ENCODE measurements at places on chromosomes 7 and 10.

- no peak for DNase-seq
These were observed 3.8 kb downstream of the KAZALD1 start for GRCh38 chr10:101065481-101066145.

- DNase-seq, result no peak
These were observed 15.4 kb downstream of the AQP1 start for GRCh38 chr7:30927040-30927439.

- DNase-seq, result no peak
These were observed 94.7 kb downstream of the WDR11 start for GRCh38 chr10:120945801-120946302.

GRCh38 chr10:24721229-24722106, 2.2 kb downstream of the ARHGAP21 start:
- no peak for DNase-seq

DNA sequence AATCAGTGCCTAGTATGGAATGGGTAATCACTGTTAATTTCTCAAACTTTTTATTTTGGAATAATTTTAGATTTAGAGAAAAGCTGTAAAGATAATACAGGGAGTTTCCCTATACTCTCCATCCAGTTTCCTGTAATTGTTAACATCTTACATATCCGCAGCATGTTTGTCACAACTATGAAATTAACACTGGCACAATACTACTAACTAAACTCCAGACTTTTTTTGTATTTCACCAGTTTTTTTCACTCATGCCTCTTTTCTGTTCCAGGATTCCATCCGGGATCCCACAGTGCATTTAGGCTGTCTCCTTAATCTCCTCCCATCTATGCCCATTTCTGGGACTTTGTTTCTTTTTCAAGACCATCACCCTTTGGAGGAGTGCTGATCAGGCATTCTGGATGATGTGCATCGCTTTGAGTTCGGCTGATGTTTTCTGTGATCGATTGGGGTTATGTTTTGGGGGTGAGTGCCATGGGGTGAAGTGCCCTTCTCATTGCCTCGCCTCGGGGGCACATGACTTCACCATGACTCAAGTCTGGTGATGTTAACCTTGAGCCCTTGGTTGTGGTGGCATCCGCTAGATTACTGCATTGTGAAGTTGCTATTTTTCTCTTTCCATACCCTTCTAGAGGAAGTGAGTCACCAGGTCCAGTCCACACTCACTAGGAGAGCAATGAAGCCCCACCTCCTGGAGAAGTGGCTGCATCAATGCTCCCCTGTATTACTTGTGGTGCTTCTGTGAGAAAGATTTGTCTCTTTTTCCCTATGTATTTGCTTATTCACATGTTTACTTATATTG, 43.9 kb upstream of the GRB10 start:
- DNase-seq, result no peak

GRCh38 chr7:41507686-41508268, 195.1 kb downstream of the INHBA start:
- DNase-seq, result no peak

DNA sequence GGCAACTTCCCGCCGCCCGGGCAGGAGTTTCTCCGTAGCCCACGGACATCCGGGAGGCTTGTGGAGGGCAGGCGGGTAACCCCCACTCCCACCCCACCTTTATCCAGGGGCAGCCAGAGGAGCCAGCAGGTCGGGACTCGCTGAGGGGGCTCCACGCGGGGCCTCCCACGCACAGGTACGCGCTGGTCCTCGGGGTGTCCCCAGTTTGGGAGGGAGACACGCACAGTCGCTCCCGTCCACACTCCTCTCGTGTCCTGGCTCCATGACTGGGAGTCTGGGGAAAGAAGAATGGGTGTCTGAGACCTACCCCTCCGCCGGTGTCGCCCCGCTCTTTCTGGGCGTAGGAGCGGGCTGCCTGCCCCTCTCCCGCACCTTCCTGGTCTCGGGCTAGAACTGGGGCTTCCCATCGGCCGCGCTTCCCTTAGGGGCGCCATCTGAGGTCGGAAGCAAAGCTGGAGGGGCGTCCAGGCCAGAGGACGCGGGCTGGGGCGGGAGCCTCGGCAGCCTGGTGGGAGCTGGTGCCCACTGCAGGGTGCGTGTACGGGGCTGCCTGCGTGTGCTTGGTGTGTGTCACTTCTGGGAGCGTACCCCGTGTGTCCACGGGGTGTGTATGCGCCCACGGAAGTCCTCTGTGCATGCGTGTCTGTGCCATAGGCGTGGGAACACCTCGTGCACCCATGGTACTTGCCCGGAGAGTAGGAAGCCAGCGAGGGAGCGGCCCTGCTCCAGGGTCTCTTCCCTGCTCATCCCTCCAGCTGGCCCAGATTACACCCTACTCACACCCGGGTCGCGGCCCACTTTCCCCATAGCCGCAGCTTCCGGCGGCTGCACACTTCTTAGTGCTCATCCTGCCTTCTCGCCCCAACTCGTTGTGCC, 73.0 kb upstream of the LEP start:
- DNase-seq, result no peak

- no peak for DNase-seq
These were observed 504.4 kb downstream of the LRMDA start for GRCh38 chr10:75935650-75936400.

DNA sequence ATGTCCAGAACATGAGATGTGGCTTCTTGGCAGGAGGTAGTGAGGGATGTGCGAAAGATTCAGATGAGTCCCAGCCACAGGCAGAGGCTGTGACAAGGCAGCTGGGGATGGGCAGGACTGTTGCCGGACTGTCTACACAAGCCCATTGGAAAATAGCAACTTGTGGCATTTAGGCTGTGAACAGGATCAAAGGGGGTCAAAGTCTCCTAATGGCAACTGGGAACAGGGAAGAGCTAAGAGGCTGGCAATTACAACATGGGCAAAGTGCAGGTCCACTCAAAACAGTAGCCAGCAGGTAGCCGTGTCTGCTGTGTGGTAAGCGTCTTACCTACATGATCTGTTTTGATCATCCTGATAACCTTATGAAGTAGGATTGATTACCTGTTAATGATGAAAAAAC, 254.2 kb upstream of the ZNF32 start:
- DNase-seq, result no peak

DNA sequence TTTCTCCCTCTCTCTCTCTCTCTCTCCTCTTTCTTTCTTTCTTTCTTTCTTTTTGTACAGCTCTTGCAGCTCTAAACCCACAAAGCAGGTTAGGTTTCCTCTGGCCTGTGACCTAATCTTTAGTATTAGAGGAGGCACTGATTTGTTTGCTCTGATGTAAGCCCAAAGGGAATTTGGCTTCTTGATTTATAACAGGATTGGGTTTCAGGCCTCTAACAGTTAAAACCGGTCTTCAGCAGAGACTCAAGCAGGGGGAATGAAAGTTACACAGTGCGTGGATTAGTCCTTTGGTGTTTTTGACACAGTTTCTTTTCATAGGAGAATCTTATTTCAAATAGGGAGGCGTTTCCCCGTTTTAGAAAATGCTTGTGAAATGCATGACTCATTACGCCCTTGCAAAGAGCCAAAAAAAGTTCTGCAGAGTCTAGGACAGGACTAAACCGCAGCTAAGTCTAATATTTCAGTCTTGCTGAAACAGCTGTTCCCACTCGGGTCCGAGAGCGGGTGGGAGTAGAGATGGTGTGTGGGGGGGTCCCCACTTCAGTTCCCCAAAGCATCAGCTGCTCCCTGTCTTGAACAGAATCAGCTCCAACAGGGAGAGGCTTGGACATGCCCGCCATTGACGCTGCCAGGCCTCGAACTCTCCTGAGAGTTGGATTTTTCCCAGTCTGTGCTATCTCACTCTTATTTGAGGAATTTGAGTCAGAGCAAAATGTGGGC, 296.5 kb upstream of the PITRM1 start:
- DNase-seq, result no peak

DNA sequence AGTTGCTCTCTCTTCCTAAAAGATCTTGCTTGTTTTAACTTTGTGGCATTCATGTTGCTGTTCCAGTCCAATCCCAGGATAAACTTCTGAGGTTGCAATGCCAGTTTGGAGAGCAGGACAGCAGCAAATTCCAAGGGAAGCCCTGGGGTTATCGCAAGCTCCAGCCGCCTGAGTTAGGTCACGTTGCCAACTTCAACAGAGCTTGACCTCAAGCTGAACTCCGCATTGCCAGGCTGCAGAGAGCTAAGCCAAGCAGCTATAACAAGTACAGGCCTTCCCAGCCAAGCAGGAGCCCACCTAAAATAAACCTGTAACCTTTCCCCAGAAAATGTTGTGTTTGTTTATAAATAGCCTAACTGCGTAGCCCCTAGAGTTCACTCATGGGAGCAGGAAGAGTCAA, 138.9 kb upstream of the LYZL1 start:
- no peak for DNase-seq

- DNase-seq, result no peak
These were observed 37.8 kb downstream of the DKK1 start for GRCh38 chr10:52351914-52352330.

DNA sequence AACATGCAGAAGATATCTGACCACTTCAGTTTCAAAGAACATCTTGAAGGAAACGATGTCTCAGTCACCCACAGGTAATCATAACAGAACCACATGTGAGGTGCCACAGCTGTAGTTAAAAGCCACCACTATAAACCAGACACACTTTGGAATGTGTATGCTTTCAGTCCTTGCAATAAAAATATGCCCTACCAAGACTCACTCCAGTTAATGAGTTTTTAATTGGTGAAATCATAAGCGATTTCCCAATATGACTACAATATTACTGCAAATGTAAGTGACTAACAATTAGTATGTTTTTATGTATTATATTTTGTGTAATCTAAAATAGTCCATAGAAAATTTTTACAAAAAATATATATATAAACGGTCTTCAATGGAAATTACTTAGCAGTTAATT, 428.2 kb downstream of the PARD3 start:
- no peak for DNase-seq

GRCh38 chr10:113621799-113622198, 42.0 kb downstream of the NRAP start:
- DNase-seq, result no peak

DNA sequence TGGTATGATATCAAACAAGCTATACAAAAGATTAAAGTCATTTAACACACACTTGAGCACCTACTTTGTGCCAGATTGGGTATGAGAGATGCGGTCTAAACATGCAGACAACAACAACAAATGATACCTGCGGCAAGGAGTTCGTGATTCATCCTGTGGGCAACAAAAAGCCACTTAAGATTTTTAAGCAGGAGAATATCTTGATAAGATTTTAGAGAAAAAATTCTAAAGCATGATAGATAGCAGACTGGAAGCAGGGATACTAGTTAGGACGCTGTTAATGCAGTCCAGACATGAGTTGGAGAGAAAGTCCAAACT, 1.6 kb upstream of the KBTBD2 start:
- no peak for DNase-seq

DNA sequence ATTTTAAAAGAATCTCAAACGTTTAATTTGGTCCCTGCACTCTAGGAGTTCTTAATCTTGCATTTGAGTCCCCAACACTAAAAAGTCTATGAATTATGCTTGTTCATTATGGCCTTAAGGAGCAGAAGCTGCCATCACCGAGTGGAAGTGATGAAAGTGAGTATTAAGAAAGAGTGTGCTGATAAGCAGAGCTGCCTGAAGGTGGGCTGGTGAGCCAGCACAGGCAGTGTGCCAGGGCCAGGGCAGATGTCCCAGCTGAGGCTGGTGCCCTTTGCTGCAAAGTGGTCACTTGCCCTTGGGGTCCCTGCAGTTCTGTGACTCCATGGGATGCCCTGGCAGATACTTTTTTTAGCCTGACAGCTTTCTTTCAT, 72.9 kb upstream of the LOXL4 start:
- no peak for DNase-seq

DNA sequence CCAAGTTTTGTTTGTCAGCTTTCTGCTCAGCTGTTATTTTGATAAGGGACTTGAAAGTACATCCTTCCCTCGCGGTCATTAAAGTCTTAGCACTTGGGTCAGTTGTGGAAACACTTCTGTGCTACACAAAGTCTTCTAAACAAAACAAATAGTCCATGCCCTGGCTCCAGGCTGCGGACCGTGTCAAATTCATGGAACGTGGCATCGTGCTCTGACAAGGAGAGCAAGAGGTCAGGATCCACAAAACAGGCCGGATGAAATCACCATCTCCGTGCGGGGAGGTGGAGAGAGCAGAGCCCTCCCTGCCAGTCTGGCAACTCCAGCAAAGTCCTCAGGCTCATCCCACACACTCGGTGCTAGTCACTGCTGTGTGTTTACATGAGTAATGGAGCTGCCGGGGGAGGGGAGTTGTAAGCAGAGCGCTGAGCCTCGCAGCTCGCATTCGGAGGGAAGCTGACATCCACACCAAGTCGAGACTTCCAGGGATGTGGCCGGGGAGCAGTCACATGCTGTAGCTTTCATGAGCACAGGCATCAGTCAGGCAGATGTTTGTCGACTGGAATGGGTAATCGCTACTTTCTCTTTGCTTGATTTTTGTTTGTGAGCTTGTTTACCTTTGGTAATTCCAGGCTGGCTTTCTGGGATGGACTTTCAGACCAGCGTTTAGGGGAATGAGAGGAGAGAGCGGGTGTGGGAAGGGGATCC, 147.6 kb downstream of the ARID5B start:
- DNase-seq, result no peak

- DNase-seq, result no peak
These were observed 18.0 kb downstream of the RNLS start for GRCh38 chr10:88565072-88565471.

- DNase-seq, result no peak
These were observed 49.8 kb upstream of the LEP start for GRCh38 chr7:128191136-128191844.

DNA sequence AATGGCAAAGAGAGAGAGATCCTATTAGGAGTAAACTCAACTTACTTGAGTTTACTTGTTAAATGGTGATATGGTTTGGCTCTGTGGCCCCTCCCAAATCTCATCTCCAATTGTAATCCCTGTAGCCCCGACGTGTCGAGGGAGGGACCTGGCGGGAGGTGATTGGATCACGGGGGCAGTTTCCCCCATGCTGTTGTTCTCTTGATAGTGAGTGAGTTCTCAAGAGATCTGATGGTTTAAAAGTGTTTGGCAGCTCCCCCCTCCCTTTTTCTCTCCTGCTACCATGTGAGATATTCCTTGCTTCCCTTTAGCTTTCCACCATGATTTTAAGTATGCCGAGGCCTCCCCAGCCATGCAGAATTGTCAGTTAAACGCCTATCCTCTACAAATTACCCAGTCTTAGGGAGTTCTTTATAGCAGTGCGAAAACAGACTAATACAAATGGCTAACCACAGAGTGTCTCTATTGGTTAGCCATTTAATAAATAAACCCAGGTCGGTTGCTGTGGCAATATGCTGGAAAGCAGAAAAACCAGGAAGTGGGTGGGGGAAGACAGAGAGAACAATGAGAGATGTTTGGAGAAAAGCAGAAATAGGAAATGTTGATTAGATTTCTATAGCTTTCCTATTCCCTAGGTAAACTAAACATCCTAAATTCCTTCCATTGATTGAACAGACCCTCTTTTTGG, 3.0 kb upstream of the STMP1 start:
- no peak for DNase-seq

DNA sequence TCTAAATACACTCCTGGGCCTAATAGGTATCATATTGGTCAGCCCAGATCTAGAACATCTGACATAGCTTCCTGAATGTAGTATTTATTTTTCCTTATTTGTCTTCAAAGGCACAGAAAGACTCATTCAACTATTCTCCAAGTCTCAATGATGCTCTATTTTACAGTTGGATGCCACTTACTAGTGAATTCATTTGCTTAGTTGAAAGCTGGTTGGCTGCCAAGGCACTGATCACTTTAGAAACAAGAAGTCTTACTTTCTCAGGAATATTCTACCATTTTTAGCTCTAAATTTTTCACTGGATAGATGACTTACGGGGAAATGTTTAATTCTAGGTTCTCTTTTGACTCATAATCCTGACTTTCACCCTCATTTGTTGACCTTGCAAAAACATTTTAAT, 863.4 kb downstream of the SORCS1 start:
- DNase-seq, result no peak

All from activated CD8-positive, alpha-beta memory T cell treated with anti-CD3 and anti-CD28 coated beads for 1 hour (primary cell).